ENCODE measurements at places on chromosomes 12 and 14.
A peak's percentile ranks its signal among the peaks of the same experiment; 100 is the strongest.

- no peak for DNase-seq
Observed at GRCh38 chr14:24909523-24910302, 140.2 kb downstream of the STXBP6 start.

DNA sequence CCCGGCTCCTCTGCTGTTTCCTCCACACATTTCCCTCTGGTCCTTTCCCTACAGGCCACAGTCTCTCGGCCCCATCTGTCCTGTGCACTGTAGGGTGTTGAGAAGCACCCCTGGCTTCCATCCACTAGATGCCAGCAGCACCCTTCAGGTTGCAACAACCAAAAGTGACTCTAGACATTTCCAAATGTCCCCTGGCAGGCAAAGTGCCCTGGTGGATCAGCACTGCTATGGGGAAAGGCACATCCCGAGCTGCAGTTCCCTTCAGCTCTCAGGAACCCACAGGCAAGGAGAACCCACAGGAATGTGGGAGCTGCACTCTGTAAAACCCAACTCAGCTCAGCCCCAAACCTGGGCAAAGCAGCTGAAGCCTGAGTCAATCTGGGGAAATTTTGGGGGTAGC, 77.0 kb downstream of the RBM19 start:
- no peak for DNase-seq

- no peak for DNase-seq
Observed at GRCh38 chr12:9646794-9647781, 22.4 kb upstream of the CLEC2D start.

GRCh38 chr12:6840330-6840729, 395 bp upstream of the GNB3 start:
- no peak for DNase-seq

GRCh38 chr12:4027412-4027811, 154.2 kb upstream of the PARP11 start:
- DNase-seq = peak; percentile 44

GRCh38 chr12:119592232-119592631, 1.3 kb upstream of the TMEM233 start:
- no peak for DNase-seq

- no peak for DNase-seq
Observed at GRCh38 chr14:103360548-103360947, 24.7 kb upstream of the MARK3 start.

- DNase-seq = no peak
Observed at GRCh38 chr14:85218982-85219381, 311.0 kb upstream of the FLRT2 start.

- DNase-seq = no peak
Observed at GRCh38 chr12:7013101-7013500, 5.2 kb downstream of the LPCAT3 start.
